Hippocampal formation (tissue), 2 donors: ENCODE measurements at places on chromosomes 13 and 19.

GRCh38 chr19:38043649-38044144, 136.7 kb downstream of the SIPA1L3 start:
- DNase-seq: no peak

GRCh38 chr13:110524541-110525257, 36.8 kb downstream of the RAB20 start:
- DNase-seq: no peak

GRCh38 chr13:49421391-49421790, 22.5 kb downstream of the CAB39L start:
- DNase-seq: no peak

DNA sequence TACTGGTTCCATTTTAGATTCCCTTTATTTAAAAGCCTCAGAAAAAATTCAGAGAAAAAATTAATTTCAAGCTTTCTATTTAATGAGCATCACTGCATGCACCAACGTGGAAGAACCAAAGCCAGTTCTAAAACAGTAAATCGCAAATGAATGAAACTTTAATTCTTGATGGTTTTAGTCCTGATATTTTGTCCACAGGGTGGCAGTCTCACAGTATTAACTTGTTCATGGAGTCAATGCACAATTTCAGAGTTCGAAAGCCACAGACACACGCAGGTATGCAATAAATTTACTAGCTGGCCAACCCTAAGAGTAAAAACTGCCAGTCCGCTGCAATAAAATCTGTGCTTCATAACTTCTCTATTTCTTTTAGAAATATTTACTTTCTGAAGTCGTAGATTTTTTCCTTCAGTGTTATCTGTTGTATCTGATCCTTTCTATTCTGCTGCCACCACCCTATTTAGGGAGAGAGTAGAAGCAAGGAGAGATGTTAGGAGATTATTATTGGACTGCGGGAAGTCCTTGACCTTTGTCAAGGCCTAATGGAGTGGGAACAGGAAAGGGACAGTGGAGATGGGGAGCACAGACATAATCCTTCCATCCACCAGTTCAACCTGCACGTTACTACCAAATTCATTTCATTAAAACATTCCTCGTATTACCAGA, 7.0 kb upstream of the WBP4 start:
- DNase-seq: peak; percentile 18

DNA sequence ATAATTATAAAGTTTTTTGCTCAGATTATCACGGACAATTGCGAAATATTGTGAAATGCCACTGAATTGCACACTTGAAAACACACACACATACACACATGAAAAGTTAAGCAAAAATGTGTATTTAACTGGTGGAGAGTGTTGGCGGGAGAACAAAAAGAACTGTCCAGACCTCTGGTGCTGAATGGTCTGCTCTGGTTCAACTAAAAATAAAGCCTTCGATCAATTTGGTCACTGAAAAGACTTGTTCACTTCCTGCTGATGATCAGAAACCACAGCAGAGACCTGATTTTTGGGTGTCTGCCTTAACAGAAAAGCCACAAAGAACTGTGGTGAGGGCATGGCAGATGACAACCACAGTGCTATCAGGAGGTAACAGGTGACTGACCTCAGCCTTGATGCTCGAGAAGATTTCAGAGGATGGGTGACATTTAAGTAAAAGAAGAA, 4.0 kb upstream of the IGFL1 start:
- no peak for DNase-seq

GRCh38 chr19:54462047-54462654, 1.4 kb downstream of the LENG9 start:
- DNase-seq: no peak

- DNase-seq: no peak
These were observed 12.1 kb downstream of the CCDC70 start for GRCh38 chr13:51873837-51874236.

GRCh38 chr13:31878955-31879354, 139.6 kb downstream of the RXFP2 start:
- no peak for DNase-seq

DNA sequence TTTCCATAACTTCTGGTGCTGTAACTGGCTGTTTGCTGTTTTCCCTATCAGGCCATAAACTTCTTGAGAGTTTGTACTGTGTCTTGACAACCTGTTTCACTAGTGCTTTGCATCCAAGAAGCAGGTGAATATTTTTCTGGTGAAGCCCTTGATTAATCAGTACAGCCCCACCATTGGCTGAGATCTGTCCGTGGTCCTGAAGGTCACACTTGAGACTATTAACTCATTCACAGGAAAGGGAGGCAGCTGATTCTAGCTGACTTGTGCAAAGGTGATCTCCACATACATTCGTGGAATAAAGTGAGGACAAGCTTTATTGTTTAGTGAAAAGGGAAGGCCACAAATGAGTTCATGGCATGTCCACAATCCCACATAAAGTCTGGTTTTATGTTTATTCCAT, 61.4 kb upstream of the ZNF835 start:
- DNase-seq: no peak

GRCh38 chr19:10228920-10229319, 2.2 kb downstream of the S1PR2 start:
- DNase-seq: no peak

DNA sequence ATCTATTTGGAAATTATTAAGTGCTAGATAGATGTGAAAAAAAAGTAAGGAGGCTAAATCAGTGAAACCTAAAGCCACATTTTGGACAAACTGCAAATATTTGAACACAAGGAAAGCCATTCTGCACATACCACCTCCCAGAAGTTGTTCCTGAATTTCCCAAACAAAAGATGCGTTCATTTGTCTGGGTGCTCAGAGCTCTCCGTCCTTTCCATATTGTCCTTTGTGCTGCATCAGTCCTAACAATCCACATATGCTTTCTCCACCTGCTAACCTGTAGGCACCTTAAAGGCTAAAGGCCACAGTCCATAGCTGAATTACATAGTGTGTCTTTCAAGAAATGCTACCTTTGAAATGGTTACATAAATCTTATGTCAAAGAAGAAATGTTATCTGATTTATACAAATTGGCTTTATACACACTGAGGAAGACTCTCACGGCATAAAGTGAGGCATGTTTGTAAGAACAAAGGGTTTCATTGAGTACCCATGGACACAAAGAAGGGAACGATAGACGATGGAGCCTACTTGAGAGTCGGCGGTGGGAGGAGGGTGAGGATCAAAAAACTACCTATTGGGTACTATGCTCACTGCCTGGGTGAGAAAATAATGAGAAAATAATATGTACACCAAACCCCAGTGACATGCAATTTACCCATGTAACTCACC, 182.0 kb downstream of the RGCC start:
- DNase-seq: no peak

DNA sequence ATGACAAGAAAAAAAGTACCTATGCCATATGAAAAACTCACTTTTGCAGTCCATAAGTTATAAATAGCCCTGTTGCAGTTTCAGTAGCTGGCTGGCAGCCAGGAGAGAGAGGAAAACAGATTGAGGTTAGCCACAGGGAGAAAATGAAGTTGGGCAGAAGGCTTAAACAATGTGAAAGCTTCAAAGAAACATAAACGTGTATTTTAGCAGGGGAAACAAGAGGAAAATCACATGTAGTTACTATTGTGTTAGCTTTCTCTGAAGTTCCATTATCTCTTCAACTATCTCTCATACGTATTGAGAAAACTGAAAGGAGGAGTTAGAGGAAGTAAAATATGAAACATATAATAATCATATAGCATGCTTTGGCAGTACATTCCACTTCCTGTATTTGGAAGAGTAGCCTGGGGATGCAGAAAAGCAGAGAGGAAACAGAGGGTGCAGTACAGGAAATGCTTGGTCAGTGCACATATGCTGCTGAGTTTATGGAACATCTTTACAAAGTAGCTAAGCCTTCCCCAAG, 1551.1 kb downstream of the EFNB2 start:
- DNase-seq: no peak

DNA sequence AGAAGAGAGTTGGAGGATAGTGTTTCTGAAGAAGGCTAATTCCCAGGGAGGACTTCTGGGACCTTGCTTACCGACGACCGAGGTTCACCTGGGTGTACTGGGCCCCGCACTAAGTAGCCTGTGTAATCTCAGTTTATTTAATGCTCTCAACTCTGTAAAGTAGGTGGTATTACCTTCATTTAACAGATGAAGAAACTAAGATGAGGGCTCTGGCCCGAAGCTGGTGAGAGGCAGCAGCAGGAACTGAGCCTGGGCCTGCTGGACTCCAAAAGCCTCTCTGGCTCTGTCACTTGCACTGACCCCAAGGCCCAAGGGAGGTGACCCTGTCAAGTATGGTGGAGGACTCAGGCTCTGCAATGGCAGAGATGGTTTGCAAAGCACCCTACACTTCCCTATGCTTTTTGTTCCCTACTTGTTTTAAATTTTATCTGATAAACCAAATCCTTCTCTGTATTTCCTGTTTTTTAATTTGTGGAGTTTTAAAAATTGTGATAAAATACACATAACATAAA, 50.6 kb downstream of the GGACT start:
- DNase-seq: no peak

GRCh38 chr13:27329210-27329609, 58.6 kb downstream of the RASL11A start:
- DNase-seq: no peak

DNA sequence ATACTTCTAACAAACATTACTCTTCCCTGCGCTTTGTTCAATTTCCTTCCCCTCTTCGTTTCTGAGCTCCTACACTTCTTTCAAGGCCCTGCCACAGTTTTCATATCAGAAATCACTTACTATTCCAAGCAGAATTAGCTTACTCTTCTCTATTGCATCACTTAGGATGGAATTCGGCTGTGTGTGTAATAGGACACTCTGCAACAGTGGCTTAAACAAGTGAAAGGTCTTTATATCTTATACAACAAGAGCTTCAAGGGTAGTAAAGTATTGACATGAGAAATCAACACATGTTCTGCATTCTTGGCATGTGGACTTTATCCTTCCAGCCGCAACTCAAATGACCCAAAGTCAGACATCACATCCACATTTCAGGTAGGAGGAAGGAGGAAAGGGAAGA, 279.6 kb downstream of the PCDH20 start:
- DNase-seq: no peak

- no peak for DNase-seq
These were observed 130.2 kb downstream of the FGF9 start for GRCh38 chr13:21800837-21801616.

GRCh38 chr19:34961775-34962686, 2.0 kb downstream of the ZNF792 start:
- DNase-seq: no peak
